ENCODE measurements at places on chromosomes 6 and 20.

DNA sequence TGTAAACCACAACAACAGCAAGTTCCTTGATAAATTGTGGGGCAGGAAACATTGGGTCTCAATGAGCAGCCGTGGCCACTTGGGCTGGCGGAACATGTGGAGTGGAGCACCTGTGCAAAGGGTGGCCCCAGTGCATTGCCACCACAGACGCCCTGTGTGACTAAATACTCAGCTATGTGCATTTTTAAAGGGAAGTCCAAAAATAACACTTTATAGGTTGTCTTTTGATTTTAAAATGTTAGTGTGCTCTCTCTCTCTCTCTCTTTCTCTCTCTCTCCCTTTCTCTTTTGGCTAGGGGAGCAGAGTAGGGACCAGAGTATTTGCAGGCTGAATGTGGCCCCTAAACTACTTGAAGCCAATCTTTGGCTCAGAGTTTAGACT lies 236.3 kb downstream of the BCAS1 start:
- DNase-seq, result no peak

DNA sequence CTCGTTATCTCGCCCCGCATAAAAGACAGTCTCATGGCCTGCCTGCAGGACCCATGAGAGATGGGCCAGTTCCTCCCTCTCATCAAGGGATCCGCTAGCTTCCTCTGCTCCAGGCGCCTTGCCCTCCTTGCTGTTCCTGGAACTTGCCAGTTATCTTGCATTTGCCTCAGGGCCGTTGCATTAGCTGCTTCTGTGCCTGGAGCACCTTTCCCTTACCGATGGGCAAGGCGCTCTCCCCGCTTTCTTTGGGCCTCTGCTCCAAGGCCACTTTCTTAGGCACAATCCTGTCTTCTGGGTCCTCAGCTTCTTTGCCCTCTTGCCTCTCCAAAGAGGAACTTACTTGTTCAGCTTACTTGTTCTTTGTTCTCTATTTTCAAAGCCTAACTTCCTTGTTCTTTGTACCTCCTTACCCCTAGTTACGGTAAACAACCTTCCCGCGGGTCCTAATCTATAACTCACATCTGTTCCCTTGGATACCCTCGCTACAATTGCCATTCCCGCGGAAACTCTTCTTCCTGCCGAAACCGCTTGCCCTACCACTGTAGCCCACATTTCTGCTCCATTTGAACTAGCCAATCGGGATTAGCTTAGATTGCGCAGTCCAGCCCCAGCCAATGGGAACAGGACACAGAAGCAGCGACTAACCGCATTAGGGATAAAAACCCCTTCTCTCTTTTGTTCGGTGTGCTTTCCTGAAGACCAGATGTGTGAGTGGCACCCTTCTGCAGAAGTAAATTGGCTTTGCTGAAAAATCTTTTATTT lies 887 bp upstream of the NSFL1C start:
- DNase-seq, result no peak

DNA sequence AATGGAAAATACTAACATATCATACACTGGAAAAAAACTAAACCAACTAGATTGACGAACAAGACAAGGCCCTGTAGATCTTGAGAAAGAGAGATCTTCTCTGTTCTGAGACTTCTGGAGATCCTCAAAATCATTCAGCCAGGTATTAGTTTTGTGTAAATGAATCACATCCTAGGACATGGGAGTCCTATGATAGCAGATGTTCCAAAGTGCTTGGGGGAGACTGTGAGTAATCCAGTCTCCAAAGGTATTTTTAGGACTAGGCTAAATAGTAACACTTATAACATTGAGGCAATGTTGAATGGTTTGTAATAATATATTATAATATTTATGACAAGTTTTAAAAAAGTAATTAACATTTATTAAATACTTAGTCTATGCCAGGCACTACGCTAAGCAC lies 275.0 kb downstream of the BTBD9 start:
- no peak for DNase-seq

DNA sequence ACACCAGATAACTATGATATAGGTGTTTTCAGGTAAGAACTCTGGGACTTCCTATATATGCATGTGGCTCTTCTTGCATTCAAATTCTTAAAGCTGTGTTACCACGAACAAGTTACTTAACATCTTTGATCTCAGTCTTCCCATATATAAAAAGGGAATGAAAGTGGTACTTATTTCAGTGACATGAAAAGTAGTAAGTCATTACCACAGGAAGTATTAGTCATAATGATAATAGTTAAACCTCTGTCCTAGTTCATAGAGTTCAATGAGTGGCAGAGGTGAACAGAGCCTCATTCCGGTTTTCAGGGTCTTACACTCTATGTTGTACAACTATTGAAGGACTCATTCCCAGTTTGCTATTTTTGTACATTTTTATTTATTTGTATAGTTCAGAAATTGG lies 237.0 kb downstream of the NKAIN2 start:
- DNase-seq, result no peak

- no peak for DNase-seq
These were observed 31.9 kb downstream of the NUDT3 start for GRCh38 chr6:34360556-34360955.
